ENCODE measurements at places on chromosomes 5 and 9. TPM values are rescaled to one million over a fixed set of nuclear protein-coding genes. Genes with fewer than 3 reads are reported as not detected.

GRCh38 chr9:13588151-13589033 is 308.9 kb upstream of the MPDZ start:
- DNase-seq: no peak

DNA sequence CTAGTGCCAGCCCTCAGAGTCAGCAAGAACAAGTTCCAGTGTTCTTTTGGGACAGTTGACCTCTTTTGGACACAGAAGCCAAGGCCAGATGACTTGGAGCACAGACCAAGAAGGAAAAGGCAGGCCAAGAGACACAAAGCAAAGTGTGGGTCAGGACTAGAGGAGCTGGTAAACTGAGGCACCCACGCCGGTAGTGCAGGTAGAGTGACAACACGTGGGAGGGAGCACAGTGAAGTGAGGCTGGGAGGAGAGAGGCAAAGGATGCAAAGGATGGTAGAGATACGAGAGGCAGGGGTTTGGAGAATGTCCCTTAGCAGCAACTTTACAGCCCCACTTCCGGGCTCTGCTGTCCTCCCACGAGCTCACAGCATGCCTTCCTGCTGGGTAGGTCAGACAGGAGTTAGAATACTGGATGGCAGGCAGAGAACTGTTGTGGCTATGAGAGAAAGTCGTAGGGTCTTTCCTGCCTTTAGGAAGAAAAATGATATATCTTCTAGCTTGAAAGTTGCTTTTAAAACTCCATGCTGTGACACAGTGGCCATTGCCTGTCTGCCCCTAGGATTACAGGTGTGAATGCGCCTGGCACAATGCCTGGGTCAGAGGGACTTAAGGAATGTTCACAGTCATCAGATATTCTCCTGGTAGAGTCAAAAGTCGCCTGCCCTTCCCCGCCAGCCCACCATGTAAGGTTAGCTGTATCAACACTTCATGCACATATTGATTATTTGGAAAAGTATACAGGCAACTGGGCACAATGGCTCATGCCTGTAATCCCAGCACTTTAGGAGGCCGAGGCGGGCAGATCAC is 97.9 kb downstream of the PDE8B start:
- DNase-seq: no peak

- no peak for DNase-seq
These were observed 66.8 kb downstream of the FOXD1 start for GRCh38 chr5:73381590-73382400.

GRCh38 chr5:135328128-135328687 is 70.8 kb downstream of the MACROH2A1 start:
- no peak for DNase-seq

DNA sequence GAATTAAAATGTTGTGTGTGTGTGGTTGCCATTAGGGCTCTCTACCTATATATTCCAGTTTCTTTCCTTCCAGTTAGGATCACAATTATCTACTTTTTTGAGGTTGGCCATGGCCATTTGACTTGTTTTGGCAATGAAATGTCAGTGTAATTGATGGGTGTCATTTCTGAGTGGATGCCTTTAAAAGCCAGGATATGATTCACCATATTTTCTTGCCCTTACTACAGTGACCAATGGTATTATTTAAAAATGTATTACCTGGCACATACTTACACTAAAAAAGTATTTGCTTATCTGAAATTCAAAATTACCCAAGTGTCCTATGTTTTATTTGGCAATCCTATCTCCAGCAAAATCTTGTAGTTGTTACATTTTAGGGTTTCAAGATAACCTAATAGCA is 258.7 kb upstream of the ACTBL2 start:
- DNase-seq: no peak

GRCh38 chr5:173123416-173123815 is 20.9 kb upstream of the BNIP1 start:
- no peak for DNase-seq

DNA sequence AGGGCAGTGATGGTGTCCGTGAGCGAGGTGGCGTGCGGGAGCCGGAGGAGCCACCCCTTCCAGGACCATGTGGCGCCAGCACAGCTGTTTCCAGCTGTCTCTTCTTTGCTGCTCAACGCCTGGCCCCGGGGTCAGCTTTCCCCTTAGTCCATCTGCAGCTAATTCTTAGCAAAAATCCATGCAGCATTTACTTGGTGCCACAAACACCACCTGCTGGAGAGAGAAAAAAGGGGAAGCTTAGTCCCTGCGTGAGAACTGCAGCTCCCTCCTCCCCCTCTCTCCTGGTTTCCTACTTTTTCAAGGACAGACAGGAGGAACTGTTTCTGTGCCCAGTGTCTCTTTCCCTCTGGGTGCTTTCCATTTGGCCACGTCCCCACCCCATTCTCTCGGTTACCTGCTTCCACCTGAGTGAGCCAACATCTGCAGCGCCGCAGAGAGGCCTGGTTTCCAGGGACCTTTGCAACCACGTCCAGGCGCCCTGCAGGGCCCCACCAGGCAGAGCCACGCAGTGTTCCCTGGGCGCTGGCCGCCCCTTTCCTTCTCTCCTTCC is 3.4 kb downstream of the SLC6A19 start:
- DNase-seq: no peak

DNA sequence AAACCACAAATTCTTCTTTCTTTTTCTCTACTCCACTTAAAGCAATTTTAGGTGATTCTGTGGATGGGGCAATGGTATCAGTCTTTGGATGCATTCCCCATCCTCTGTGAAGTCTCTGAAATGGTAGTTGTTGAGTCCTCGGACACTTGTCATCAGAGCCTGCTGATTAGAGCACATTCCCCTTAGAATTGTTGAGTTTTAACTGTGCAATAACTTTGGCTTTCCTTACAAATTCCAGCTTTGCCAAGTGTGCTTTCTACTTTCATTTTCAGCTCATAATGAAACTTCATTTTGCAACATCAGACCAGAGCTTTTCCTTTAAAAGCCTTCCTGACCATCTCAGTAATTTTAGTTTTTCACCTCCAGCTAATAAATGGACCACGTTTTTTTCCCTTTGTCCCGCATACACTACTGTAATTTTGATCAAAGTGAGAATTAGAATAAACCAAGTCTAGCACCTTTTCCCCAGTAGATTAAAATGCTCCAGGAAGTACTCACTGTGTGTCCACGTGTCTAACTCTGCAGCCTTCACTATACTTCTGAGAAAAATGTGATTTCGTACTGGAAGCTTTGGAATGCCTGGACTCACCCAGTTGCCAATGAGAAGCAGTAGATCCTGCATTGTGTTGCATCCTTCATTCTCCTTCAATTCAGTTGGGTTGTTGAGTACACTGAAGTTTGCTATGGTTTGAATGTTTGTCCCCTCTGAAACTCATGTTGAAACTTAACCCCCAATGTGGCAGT is 135.6 kb downstream of the NTRK2 start:
- no peak for DNase-seq

- no peak for DNase-seq
These were observed 78.1 kb downstream of the SNCAIP start for GRCh38 chr5:122390154-122390553.

- DNase-seq: peak; percentile 86
These were observed 764 bp upstream of the VDAC1 start for GRCh38 chr5:134005417-134006061.

DNA sequence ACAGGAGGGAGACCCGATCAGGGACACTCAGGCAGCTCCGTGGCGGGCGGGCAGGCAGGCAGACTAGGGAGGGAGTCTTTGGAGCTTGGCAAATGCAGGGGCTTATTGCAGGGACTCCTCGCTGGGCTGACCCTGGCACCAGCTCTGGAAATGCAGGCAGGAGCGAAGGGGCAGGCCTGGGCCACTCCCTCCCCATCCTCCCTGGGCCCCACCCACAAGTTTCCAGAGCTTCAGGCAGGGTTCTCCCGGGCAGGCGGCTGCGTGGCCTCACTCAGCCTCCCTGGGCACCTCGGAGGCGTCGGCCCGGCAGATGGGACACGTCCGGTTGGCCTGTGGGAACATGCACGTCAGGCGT is 8.5 kb downstream of the RNF44 start:
- DNase-seq: no peak

DNA sequence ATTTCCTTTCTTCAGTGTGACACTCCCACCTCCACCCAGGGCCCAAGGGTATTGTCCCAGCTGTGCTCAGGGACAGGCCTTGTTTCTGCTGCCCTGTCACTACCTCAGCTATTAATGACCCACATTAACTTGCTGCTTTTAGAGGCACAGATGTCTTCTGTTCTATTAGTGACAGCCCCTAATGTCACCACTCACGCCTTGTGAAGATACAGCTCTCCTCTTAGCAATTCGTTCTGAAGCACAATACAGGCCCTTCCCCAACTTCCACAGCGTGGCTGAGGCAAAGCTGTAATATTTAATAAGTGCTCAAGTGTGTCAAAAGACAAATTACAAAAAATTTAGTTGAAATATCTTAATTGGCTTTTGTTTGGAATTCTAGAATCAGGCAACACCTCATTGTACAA is 44.7 kb upstream of the HMGCS1 start:
- DNase-seq: no peak

- no peak for DNase-seq
These were observed 126.1 kb downstream of the SNX18 start for GRCh38 chr5:54643685-54644106.

- DNase-seq: peak; percentile 56
These were observed 170.4 kb upstream of the FSTL4 start for GRCh38 chr5:133782736-133783135.

- DNase-seq: no peak
These were observed 92.7 kb downstream of the MELK start for GRCh38 chr9:36665387-36665786.

- DNase-seq: no peak
These were observed 139.3 kb downstream of the SLC24A2 start for GRCh38 chr9:19649336-19650041.

DNA sequence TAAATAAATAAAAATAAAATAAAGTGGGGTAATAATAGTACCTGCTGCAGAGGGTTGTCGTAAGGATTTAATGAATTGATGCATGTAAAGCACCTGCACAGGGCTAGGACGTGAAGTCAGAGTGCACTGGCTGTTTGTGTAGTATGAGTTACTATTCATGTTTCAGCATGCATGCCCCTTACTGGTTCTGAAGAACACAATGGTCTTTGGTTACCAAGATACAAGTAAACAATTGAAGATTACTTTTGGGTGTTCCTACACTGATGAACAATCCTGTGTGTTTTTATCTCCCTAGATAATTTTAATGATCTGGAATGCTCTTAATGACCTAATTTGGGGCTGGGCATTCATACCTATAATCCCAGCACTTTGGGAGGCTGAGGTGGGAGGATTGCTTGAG is 23.2 kb upstream of the PRRC2B start:
- DNase-seq: no peak

DNA sequence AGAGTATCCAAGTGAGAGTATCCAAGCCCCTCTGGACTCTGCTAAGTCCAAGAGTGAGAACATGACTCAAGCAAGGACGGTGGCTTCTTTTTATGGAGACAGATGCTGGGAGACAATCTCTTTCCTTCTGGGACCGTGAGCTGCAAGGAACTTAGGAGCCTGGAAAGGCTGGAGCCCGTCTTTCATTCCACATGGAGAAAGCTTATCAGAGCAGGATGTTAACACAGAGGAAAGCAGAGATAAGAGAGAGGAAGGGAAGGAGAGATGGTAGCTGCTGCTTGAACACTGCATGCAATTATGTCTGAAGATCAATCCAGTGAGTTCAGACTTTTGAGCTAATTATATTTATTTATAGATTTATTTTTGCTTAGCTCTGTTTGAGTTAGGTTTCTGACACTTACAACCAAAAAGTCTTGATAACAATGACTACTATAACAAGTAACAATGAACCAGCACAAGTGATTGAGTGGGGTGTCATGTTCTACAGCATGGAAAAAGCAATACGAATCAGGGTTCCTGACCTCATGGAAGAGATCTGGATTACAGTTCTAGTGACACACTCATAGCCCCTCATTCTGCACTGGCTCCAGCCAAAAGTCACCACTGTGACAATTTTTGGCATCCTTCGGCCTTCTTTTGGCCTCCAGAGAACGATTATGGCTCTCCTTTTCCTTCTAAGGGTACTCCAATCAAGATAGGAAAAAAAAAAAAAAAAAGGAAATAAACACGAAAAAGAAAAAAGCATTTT is 71.5 kb downstream of the PRLR start:
- no peak for DNase-seq

DNA sequence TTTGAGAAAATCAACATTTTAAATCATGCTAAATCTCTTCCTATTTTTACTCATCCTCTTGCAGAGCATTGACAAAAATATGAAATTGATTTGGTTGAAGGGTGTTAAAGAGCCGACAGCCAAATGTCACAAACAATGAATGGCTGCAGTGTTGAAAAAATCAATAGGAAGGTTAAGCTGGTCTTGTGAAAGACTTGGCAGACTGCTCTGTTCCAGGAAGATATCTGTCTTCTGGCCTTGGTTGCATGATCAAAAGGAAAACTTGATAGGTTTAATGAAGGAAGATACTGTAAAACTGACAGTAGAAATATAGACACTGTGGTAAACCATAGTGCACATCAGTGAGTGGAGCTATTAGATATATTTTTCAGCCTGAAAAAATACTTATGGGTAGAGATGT is 103.6 kb downstream of the PBX3 start:
- no peak for DNase-seq

- DNase-seq: peak; percentile 97
These were observed 2.8 kb downstream of the PDLIM7 start for GRCh38 chr5:177494346-177495195.

DNA sequence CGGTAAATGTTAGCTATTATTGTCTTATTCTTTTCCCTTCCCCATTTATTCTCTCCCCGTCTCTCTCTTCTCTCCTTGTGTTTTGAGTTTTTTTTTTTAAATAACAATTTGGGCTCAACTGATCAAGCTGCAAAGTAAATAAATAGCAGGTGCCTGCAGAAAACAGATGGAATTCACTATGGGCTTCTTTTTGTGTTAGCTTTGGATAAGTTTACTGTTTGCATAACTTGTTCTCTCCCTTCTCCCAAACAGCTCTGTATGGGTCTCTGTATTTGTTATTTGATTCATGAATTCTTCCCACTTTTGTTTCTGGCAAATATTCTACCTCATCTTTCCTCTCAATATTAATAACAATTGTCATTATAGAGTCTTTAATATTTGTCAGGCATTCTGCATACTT is 111.8 kb upstream of the ASTN2 start:
- DNase-seq: no peak

- no peak for DNase-seq
These were observed 95.7 kb downstream of the ACTBL2 start for GRCh38 chr5:57386958-57387357.

The GLE1 gene
- total RNA-seq: 17.4 TPM

The AGGF1 gene
- 23.7 TPM for total RNA-seq

The LCN15 gene
- total RNA-seq: not detected

The KIF20A gene
- 16.4 TPM for total RNA-seq

The BARHL1 gene
- not detected for total RNA-seq

The ANKRD31 gene
- 0.13 TPM for total RNA-seq

The PLCXD3 gene
- not detected for total RNA-seq

The TRPM6 gene
- not detected for total RNA-seq

The CCDC152 gene
- not detected for total RNA-seq

The CCNI2 gene
- not detected for total RNA-seq

Measured in osteocyte (in vitro differentiated cells).